ENCODE measurements at places on chromosomes 13 and 19.

DNA sequence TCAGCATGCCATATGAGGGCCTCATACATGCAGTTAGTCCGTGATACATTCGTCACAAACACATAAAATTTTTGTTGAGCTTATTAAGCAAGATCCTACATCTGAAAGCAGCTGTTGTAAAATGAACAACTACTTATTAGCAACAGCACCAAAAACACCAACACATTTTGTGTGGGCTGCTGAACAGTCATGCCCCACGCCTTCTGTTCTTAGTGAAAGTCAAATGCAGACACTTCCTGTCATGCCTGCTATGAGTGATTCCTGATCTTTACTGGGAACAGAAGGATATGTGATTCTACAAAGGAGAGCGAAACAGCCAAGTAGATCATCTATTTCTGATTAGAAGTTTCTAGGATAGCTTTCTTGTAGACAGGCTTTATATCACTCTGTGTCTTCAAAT, 4.2 kb upstream of the B3GLCT start:
- DNase-seq = no peak

DNA sequence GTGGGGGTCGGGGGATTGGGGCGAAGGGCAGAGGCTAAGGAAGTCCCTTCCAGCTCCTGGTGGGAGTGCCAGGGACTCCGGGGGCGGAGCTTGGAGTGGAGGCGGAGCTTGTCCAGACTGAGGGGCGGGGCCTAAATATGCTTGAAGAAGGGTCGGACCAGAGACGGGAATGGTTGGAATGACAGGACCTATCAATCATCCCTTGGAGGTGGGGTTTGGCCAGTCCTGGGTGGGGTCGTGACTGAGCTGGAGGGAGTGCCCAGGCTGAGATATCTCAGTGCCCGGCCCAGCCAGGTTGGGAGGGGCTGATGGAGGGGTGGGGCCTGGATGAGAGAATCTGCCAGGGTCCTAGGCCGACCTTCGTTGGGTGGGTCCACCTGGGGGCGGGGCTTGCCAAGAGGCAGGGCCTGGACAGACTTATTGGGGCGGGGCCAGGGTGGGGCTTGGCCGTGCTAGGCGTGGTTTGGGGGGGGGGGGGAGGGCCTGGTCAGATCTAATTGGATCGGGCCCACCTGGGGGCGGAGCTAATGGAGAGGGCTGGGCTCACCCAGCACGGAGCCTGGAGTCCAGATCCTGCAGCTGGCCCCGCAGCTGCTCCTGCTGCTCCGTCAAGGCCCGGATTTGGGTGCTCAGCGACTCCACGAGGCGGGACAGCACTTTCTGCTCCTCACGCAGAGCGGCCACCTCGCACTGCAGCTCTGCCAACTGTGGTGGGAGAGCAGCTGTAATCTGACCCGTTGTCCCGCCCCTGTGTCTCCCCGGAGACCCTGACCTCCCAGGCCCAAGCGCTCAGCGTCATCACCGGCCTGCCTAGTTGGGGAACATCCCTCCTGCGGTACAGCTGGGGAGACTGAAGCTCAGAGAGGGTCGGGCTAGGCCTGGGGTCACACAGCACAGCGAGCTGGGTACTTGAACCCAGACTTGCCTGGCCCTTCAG, 2.6 kb upstream of the WIZ start:
- peak; percentile 81 for DNase-seq

- no peak for DNase-seq
Observed at GRCh38 chr13:43126420-43126819, 103.0 kb downstream of the DNAJC15 start.

DNA sequence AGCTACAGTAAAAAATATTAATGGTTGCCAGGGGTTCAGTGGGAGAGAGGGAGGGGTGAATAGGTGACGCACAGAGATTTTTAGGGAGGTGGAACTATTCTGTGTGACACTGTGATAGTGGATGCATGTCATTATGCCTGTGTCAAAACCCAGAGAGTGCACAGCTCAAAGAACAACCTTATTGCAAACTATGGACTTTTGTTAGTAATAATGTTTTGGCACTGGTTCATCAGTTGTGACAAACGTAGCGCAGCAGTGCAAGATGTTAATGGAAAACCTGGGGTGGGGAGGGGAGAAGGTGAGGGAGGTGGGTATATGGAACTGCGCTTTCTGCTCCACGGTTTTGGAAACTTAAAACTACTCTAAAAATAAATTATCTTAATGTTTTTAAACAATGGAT, 134.6 kb upstream of the RFC3 start:
- no peak for DNase-seq

- DNase-seq = no peak
Observed at GRCh38 chr13:109483284-109483683, 303.1 kb downstream of the IRS2 start.

GRCh38 chr13:89678466-89679121, 1668.9 kb upstream of the MIR17HG start:
- DNase-seq = peak; percentile 93

DNA sequence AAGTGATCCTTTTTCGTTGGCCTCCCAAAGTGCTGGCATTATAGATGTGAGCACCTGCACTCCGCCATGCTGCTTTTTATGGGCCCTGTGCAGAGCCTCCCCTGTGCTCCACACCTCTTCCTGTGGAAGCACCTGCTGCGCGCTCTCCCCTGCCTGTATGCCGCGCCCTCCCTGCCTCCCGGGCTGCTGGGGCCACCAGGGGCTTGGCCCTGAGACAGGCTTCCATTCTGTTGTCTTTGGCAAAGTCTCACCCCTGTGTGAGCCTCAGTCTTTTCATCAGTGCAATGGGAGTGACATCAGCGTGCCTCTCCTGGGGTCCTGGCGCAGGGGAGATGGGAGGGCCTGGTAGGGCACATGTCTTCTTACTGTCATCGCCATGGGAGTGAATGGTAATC, 1.3 kb downstream of the FAM174C start:
- DNase-seq = no peak

GRCh38 chr13:46015366-46015765, 37.2 kb downstream of the ZC3H13 start:
- no peak for DNase-seq

DNA sequence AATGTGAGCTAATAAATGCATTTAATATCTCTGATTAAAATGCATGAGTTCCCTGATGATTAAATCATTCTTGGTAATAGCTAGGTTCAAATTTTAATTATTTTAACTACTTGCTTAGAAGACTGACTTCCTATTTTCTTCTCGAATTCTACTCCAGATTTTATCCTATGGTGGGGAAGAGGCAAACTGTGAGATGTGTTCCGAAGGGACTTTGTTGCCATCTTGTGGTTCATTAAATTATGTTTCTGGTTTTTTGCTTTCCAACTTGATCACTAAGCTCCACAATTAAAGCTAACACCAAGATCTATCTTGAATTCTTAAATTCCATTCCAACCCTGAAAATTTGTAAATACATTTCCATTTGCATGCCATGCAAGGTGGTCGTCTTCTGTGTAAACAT, 538.4 kb upstream of the PCDH20 start:
- peak; percentile 64 for DNase-seq

GRCh38 chr13:24541127-24541475, 28.5 kb upstream of the PARP4 start:
- no peak for DNase-seq

DNA sequence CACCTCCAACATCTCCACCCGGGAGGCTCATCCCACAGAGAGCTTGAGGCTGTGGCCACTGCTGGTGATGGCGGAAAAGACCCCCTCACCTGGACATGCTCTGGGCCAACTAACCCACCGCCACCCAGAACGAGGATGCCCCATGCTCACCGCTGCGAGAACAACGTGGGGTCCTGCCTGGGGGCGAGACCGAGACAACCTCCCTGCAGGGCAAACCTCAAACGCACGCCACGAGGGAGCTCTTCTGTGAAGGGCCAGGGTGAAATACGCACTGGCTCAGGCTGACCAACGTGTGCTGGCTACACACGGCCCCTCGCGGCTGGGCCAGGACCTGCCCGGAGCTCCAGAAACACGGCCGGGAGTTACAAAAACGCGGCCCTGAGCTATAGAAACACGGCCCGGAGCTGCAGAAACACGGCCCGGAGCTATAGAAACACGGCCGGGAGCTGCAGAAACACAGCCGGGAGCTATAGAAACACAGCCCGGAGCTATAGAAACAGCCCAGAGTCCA, 19.0 kb upstream of the PLPP2 start:
- DNase-seq = no peak

DNA sequence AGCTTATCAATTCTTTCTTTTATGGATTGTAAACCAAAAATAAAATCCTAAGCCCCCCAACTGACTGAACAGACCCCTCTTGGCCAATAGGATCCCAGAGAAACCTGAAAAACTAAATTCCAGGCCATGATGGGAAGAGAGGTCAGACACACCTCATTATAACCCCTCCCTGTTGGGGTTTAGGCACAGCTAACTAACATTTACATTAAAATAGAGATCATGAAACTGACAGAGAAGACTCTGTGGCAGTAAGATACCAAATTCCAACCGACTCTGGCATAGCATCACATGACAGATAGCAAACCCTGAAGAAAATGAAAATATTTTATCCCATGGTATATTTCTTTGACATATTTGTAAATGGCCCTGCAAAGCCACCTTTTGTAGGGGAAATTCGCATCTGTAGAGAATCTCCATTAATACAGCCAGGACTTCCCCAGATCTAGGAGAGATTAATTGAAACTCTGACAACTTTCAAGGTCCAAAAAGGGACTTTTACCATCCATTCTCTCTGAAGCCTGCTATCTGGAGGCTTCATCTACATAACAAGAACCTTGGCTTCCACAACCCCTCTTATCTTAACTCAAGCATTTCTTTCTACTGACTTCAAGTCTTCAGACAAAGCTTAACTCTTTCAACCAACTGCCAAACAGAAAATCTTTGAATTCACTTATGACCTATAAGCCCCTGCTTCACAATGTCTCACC, 27.1 kb upstream of the GAS6 start:
- no peak for DNase-seq

DNA sequence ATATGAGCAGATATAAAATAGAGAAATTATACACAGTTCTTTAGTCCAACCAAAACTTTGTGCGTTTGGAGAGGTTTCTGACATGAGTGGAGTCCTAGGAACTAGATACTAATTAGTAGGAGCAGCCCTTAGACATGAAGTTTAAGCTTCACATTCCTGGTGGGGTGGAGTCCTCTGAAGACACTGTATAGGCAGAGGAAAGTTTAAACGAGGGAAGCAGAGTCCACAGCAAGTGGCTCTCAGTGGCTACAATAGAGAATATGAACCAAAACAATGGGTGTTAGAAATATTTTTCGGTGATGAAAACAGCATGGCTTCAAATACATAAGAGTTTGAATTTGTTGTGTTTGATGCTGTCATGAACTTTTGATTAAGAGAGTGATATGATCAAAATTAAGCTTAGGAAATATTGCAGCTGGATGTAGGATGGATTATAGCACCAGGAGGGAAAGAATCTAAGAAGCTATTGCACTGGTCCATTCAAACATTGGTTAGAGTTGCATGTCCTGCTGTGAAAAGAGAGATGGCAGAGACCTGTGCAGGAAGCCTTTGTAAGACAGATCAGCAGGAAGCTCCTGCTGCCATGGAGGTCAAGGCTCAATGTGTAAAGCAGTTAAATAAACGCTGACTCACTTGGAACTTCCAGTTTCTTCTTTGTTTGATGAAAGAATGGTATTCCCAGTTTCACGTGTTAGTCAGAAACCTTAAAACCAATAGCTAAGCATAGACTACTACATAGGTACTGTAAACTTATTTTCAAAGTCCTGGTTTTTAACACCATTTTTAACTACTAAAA, 175.2 kb downstream of the TDRD3 start:
- DNase-seq = no peak

GRCh38 chr13:98199480-98199879, 22.4 kb upstream of the RNF113B start:
- DNase-seq = no peak

DNA sequence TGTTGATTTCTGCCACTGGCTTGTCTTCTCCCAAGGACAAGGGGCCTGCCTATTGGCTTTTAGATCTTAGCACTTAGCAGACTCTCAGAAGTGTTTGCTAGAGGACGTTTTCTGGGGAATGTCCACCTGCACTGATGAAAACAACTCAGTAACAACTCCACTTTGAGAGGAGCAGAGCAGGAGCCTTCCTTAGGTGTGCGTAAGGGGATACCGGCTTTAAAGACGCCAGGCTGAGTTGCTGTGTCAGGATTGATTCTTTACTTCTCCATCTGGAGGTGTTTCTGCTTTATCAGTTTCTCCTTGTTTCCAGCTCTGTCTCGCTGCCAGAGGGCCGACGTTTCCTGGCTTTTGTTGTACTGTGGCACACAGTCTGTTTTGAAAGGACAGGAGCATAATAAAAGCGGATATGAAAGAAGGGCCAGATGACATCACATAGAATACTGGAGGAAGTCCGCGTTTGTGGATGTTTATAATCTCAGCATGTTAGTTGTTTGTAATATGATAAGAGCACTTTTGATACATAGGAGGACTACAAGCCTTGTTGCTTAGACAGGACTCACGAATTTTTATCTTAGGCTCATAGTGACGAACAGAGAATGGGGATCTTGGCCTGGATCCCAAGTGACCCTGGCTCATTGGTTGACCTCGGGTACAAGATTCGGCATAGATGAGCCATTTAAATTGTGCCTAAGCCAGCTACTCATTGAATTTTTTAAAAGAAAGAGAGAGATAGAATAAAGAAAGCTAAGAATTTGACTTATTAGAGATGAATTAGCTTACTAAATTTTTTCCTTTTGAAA, 34.6 kb downstream of the COL4A2 start:
- DNase-seq = no peak

DNA sequence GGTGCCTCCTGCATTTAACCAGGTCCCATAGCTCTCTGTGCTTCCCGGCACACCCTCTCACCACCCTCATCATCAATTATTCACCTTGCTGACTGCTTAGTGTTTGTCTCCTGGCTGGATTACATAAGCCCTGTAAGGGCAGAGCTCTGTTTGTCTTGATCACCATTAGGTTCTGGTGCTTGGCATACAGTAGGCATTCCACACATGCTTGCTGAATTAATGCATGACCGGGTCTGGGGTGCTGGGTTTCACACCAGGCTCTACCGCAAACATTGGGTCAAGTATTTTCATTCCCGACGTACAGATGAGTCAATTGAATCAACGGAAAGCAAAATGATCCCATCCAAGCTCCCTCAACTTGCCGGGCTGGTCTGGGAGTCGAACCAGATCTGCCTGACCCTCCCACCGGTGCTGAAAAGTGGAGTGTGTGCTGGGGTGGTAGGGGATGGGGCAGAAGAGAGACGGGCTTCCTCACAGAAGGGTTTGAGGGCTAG, 28.5 kb downstream of the VAV1 start:
- DNase-seq = no peak

- no peak for DNase-seq
Observed at GRCh38 chr13:98890186-98890585, 87.7 kb downstream of the DOCK9 start.

- DNase-seq = no peak
Observed at GRCh38 chr13:92805766-92806165, 420.8 kb upstream of the GPC6 start.

DNA sequence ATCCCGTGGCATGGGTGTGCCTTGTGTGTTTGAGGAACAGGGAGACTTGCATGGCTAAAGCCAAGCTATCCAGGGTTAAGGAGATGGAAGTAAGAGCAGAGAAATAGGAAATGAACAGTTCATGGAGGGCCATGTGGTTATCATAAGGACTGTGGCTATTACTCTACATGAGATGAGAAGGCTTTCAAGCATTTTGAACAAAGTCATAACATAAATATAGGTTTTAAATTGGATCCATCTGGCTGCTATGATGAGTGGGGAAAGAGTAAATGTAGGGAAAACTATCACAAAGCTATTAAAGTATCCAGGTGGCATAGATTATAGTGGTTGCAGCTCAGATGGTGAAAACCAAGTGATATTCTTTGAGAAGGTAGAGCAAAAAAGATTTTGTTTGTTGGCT, 184.1 kb downstream of the PCDH17 start:
- no peak for DNase-seq

GRCh38 chr13:24276861-24277260, 32.5 kb upstream of the C1QTNF9 start:
- no peak for DNase-seq

GRCh38 chr13:29383476-29383875, 212.0 kb downstream of the SLC7A1 start:
- no peak for DNase-seq

Data from SK-N-DZ (cell line).